ENCODE measurements at places on chromosomes 5 and 9.

GRCh38 chr9:35690614-35691333 lies 1.0 kb upstream of the TPM2 start:
- peak; percentile 30 for DNase-seq

DNA sequence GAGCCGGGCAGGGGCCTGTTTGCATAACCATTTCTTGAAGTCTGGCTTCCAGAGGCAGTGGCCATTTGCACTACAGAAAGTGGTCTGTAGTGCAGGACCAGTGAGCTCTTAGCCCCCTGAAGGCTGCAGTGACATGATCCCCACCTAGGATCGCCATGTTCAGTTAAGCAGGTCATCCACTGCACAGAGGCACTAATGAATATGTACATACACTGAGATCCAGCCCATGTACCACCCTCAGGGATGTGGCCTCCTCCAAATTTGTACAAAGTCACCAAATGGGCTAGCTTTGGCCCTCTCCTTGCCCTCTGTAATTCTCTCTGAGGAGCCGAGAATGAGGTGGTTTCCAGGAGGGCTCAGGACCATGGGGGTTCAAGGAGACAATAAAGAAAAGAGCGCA lies 8.3 kb upstream of the SUSD3 start:
- no peak for DNase-seq

GRCh38 chr5:59296317-59297264 lies 596.9 kb downstream of the PDE4D start:
- DNase-seq = no peak

- no peak for DNase-seq
These were observed 26.2 kb upstream of the HSD17B4 start for GRCh38 chr5:119426057-119426456.

GRCh38 chr5:115431116-115431515 lies 113.5 kb downstream of the FEM1C start:
- no peak for DNase-seq

- no peak for DNase-seq
These were observed 502.4 kb downstream of the GADD45G start for GRCh38 chr9:90107040-90107725.

GRCh38 chr5:176342766-176343458 lies 18.7 kb downstream of the KIAA1191 start:
- DNase-seq = no peak

GRCh38 chr5:168430296-168430695 lies 56.0 kb upstream of the RARS1 start:
- no peak for DNase-seq

DNA sequence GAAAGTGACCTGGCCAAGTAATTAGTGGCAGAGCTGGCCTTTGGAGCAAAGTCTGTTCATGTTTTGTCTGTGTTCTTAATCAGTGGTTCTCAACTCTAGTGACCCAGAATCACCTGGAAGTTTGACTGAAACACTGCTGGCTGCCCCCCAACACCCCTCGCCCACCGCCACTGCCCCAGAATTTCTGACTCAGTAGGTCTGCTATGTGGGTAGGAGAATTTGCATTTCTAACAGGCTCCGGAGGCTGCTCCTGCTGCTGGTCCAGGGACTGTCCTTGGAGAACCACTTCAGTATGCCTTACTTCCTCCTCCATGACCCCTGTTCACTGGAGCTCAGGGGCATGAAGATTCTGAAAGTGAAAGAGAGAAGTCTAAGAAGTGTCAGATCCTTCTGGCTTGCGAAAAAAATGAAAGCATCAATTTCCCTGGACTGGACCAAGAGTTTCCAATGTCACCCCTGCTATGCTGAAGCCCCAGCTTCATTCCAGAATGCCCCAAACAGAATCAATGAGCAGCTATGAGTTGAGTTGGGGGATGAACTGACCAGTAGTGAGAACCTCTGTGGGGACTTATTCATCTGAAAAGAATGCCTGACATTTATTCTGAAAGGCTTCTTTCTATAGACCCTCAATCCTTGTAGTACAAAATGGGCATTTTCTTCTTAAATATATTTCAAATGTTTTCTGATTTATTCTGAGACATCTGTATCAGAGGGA lies 20.8 kb upstream of the COL15A1 start:
- no peak for DNase-seq

GRCh38 chr9:16591092-16591491 lies 279.4 kb downstream of the BNC2 start:
- no peak for DNase-seq

GRCh38 chr9:132243156-132244074 lies 81.6 kb downstream of the NTNG2 start:
- DNase-seq = no peak

GRCh38 chr9:108156270-108156998 lies 666.9 kb upstream of the KLF4 start:
- no peak for DNase-seq

DNA sequence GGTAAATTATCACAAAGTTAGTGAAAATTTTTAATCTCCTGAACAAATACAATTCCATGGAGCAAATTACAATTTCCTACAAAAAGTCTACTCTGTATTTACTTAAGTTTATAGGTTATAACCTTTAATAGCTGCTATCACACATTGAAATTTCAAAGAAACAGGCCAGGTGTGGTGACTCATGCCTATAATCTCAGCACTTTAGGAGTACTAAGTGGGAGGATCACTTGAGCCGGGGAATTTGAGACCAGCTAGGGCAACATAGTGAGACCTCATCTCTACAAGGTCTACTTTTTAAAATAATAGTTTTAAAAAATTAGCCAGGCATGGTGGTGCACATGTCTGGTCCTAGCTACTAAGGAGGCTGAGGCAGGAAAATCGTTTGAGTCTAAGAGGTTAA lies 50.3 kb downstream of the HINT1 start:
- no peak for DNase-seq

DNA sequence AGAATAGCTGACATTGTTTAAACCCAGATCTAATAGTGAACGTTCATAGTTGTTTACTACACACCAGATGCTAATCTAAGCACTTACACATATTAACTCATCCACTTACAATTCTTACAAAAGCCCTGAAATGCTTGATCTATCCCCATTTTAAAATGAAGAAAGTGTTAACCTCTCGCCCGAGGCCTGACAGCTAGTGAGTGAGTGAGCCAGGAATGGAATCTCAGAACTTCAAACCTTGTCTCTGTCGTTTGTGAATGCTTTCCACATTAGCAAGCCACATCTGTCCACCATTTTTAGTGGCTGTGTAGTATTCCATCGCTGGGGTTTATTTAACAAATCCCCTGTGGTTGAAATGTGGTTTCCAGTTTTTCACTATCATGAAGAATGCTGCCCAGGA lies 24.9 kb upstream of the NEURL1B start:
- DNase-seq = no peak

- DNase-seq = no peak
These were observed 392.2 kb upstream of the KLF4 start for GRCh38 chr9:107881626-107882300.

DNA sequence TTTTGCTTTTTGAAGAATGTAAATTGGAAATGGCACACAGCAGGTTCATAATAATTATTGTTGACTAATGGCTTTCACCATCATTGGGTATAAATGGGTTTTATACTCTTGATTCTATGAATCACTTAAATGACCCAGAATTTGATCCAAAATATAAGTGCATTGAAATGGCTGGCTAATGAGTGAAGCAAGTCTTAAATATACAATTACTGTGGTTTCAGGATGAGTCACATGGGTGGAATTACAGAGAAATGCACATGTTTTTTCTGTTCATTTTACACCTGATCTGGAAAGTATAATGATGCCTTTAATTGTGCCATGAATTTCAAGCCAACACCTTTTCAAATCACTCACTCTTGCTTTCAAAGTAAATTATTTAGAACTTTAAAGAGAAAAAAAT lies 380.8 kb upstream of the CD180 start:
- DNase-seq = no peak

- DNase-seq = no peak
These were observed 18.0 kb downstream of the ITGA2 start for GRCh38 chr5:53006911-53007890.

- DNase-seq = no peak
These were observed 41.9 kb upstream of the TNFAIP8 start for GRCh38 chr5:119313658-119314605.

DNA sequence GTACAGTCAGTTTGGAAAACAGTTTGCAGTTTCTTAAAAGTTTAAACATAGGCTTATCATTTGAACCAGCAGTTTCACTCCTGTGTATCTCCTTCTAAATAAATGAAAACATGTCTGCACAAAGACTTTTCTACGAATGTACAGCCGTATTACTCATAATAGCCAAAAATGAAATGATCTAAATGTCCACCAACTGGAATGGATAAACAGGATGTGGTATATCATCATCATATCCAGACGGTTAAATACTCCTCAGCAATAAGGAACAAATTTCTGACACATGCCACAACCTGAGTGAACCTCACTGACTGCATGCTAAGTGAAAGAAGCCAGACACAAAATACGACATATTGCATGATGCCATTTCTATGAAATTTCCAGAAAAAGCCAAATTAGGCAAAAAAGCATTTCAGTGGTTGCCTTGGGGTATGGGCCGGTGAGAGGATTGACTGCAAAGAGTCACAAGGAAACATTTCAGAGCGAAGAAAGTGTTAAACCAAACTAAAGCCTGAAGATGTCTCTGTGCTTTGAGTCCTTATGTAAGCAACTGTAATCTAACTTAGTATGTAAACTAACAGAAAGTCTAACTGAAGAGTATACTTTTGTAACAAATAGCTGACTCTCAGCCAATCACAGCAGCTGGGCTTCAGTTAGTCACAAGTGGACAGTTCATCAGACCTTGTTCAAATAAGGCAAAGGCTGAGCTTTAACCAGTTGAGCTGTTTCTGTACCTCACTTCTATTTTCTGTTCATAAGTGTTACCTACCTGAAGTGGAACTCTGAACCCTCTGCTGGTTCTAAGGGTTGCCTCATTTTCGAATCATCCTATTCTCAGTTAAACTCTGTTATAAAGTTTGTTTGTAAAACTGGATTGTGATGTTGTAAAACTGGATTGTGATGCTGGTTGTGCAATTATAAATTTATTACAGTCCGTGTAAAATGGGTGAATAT lies 65.2 kb downstream of the TRIO start:
- no peak for DNase-seq

GRCh38 chr5:3958389-3958788 lies 362.8 kb downstream of the IRX1 start:
- no peak for DNase-seq

- DNase-seq = no peak
These were observed 394.9 kb upstream of the GRAMD2B start for GRCh38 chr5:126028336-126028735.

DNA sequence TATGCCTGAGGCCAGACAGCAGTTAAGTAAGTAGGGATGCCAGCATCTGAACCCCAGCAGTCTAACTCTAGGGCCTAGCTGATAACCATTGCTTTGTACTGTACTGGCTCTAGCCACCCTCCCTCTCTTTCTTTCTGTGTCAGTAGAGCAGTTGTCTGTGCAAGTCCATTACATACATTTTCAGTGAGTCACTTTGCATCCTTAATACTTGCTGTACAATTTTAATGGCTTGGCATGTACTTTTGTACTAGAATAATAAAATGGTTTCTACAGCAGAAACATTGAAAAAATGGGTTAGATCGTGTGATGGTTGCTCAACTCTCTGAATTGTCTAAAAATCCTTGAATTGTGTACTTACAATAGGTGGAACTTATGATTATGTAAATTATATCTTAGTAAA lies 1.5 kb upstream of the TTC39B start:
- DNase-seq = no peak

DNA sequence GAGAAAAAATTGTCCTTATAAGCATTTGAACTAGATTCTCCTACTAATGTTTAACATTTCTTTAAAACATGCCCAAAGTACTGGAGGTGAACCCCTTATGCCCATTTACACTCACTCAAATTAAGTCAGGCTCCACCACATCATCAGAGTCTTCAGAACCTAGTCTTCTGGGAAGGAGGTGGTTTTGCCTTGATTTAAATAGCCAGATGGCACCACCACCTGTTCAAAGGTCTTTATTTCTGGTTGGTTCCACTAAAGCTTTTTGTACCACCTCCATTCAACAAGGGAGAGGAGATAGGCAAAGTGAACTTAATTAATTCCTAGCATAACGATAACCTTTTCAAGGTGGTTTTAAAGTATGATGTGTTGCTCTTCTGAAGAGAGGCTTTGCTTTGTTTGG lies 189.5 kb downstream of the SLF1 start:
- no peak for DNase-seq

- DNase-seq = no peak
These were observed 64.9 kb downstream of the PTTG1 start for GRCh38 chr5:160486573-160486972.

DNA sequence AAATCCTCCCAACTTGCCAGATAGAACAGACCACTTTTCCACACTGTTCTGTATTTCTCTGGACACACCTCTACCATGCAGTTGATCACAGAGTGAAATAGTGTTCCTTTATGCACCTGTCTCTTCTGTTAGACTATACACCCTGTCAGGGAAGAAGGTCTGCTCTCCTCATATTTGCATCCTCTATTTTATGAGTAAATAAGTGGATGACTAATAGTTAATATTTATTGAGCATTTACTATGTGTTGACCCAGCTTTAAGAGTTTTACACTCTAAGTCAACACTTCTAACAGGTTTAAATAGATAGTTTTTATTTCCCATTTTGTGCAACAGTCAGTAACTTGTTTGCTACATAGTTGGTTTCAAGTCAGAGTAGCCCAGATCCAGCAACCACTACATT lies 452.8 kb upstream of the MPDZ start:
- DNase-seq = no peak

GRCh38 chr9:8890695-8891094 lies 1091.1 kb upstream of the DMAC1 start:
- DNase-seq = no peak

GRCh38 chr9:130185017-130185416 lies 12.8 kb downstream of the NCS1 start:
- no peak for DNase-seq

DNA sequence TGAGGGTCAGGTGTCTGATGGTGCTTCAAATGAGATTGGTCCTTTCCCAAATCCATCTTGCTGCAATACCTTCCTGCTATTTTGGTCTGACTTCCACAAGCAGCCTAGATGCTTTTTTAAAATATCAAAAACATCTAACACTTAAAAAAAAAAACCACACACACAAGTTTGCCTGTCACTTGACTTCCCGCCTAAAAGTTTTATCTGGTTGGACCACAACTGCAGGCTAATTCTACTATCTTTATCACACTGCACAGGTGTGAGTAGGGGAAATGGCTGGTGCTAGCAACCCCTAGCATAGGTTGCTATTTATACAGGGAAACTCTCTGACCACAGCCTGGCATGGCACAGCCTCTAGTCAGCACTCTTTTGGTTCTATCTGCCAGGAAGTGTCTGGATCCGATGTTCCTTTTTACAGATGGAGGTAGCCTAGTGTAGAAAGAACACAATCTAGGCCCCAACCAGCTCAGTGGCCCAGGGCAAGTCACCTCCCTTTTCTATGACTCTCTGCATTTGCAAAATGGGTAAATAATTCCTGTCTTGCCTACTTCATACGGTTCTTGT lies at the start of gene HEMGN:
Gene HEMGN, minus strand, starts transcription at position 92 of the 564 bp plus-strand sequence. Its CDS starts 36 bp downstream, at position 56.
- no peak for DNase-seq

GRCh38 chr5:158014372-158014771 lies 155.4 kb upstream of the CLINT1 start:
- DNase-seq = no peak

Data from stimulated activated CD4-positive, alpha-beta T cell treated with anti-CD3 and anti-CD28 coated beads, Interleukin-4, amount 100 ng/mL, for 48 hours (primary cell).